ENCODE measurements at places on chromosomes 6 and 20. TPM values are rescaled to one million over a fixed set of nuclear protein-coding genes. Genes with fewer than 3 reads are reported as not detected.

GRCh38 chr20:53935344-53936084, 134.9 kb downstream of the BCAS1 start:
- H3K36me3 ChIP-seq: no peaks in the 10 kb centered on the region
- no peak overlapping the region for H3K27ac ChIP-seq
- H3K27me3 ChIP-seq: no peaks in the 10 kb centered on the region
- peaks cover 37% of the 10 kb centered on the region for H3K4me1 ChIP-seq
- no peak overlapping the region for H3K4me3 ChIP-seq

The IMPG1 gene
- not detected for total RNA-seq

GRCh38 chr6:7502743-7503142, 38.7 kb upstream of the DSP start:
- H3K4me3 ChIP-seq: no peak overlapping the region
- no peaks in the 10 kb centered on the region for H3K27me3 ChIP-seq
- no peak for DNase-seq
- no peaks in the 10 kb centered on the region for H3K4me1 ChIP-seq
- no peaks in the 10 kb centered on the region for H3K36me3 ChIP-seq
- no peak overlapping the region for H3K27ac ChIP-seq

DNA sequence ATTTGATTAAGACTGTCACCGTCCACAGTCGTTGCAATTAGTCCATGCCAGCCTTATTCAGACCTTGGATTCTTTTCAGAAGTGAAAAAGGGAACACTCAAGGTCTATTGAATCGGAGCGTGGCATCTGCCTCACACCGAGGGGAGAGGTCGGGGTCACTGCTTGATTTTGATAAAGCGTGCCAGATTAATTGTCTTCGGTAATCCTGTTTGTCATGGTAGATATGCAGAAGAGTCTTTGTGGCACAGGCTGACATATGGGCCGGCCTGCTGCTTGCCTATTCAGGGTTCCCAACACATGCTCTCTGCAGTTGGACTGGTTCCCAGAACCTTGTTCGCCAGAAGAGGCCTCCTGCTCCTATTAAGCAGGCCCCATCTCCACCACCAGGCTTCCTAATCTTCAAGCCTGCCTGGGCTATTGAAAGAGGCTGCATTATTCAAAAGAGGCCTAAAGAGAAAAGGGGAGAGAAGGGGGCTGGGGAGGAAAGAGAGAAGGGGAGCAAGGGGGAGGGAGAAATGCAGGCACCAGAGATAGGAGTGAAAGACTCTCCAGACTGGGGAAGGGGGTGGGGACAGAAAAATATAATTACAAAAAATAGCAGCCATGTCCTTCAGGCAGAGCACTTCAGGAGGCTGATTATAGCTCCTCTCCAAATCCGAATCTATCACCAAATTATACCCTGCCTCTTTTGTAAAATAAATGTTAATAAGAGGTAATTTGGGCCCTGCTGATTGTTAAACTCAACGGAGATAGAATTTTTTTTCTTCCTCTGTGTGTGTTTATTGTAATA, 611.3 kb downstream of the HDGFL1 start:
- peak; percentile 53 for DNase-seq
- H3K4me1 ChIP-seq: no peaks in the 10 kb centered on the region
- H3K36me3 ChIP-seq: no peaks in the 10 kb centered on the region
- H3K4me3 ChIP-seq: no peak overlapping the region
- H3K27ac ChIP-seq: no peak overlapping the region

The C20orf204 gene
- total RNA-seq: not detected

DNA sequence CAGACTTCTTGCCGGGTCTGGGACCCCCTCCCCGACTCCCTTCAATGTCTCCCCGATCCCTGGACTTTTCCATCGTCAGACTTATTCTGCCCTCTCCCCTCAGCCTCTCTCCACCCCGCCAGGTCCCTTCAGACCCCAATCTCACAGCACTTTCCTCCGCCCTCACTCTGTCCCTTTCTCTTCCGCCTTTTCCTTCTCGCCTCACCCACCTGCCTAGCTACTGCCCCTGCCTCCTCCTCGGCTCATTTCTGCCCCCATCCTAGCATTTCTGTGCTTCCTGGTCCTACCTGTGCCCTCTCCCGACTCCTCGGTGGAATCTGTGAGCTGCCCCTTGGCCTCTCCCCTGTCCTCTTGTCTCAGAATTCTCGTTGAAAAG, 616 bp downstream of the CHMP4B start:
- peak overlapping the region; percentile 96 for H3K4me3 ChIP-seq
- no peaks in the 10 kb centered on the region for H3K27me3 ChIP-seq
- DNase-seq: no peak
- H3K27ac ChIP-seq: peak overlapping the region; percentile 94
- H3K4me1 ChIP-seq: peaks cover 36% of the 10 kb centered on the region

- no peak for DNase-seq
- no peaks in the 10 kb centered on the region for H3K36me3 ChIP-seq
Observed at GRCh38 chr20:10309326-10309725, 90.7 kb downstream of the SNAP25 start.

DNA sequence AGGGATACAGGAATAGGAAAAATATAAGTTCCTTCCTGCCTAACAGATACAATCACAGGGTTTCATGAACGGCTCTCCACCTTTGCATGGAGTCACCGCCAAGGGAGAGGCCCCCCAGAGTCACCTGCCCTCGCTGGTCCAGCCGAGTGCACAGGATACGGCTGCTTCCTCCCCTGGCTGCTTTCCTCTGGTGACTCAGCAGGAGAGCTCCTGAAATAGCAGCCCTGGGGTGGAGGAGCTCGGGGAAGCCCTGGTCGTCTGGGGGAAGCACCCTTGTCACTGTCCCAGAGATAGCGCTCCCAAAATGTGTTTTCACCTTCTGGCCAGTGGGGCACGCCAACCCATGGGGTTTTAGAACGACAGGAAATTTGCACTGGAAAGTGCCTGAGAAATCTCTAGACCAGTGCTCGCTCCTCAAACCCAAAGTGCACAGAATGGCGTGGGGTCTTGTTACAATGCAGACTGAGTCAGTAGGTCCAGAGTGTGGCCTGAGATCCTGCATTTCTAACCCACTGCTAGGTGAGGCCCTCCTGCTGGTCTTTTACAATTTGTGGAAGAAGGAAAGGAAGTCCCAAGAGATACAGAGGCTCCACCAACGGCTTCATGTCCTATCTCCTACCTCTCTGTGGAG, 35.9 kb upstream of the FAM50B start:
- H3K4me1 ChIP-seq: peaks cover 28% of the 10 kb centered on the region
- H3K4me3 ChIP-seq: no peak overlapping the region
- peak; percentile 71 for DNase-seq
- no peaks in the 10 kb centered on the region for H3K36me3 ChIP-seq

- no peak overlapping the region for H3K27ac ChIP-seq
- no peaks in the 10 kb centered on the region for H3K27me3 ChIP-seq
- DNase-seq: no peak
- no peaks in the 10 kb centered on the region for H3K4me1 ChIP-seq
- H3K36me3 ChIP-seq: no peaks in the 10 kb centered on the region
Observed at GRCh38 chr6:105501246-105501645, 98.4 kb upstream of the PREP start.

The RSPO3 gene
- total RNA-seq: 59.5 TPM

The CRYBG1 gene
- 15.5 TPM for total RNA-seq

- no peaks in the 10 kb centered on the region for H3K27me3 ChIP-seq
- H3K4me1 ChIP-seq: peaks cover 4% of the 10 kb centered on the region
- DNase-seq: no peak
- no peak overlapping the region for H3K4me3 ChIP-seq
Observed at GRCh38 chr20:13142143-13142542, 78.9 kb upstream of the ISM1 start.

The ROMO1 gene
- total RNA-seq: 629 TPM

The EYA4 gene
- 16.3 TPM for total RNA-seq

DNA sequence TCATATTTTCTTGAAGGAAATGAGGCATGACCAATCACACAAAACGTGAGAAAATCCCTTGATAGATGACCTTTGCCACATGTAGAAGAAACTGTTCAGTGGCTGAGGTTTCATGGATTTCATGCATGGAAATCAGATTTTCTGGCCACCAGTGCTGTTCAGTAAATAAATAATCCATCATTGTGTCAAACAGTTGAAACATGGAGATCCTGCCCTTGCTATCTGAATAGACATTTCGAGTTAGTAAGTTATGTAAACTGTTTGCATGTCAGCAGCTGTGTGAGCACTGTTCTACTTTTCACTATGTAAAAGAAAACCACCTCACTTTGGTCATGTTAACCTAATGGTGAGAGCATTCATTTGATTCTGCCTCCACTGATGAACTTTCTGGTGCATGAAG, 793.9 kb upstream of the EPHA7 start:
- H3K4me1 ChIP-seq: no peaks in the 10 kb centered on the region
- no peak overlapping the region for H3K27ac ChIP-seq
- H3K36me3 ChIP-seq: no peaks in the 10 kb centered on the region
- DNase-seq: peak; percentile 15
- no peaks in the 10 kb centered on the region for H3K27me3 ChIP-seq

- no peak for DNase-seq
- H3K4me3 ChIP-seq: no peak overlapping the region
- H3K4me1 ChIP-seq: peaks cover 7% of the 10 kb centered on the region
Observed at GRCh38 chr6:18053555-18054445, 66.4 kb upstream of the KIF13A start.

GRCh38 chr20:20014659-20015058, 2.5 kb upstream of the NAA20 start:
- no peak overlapping the region for H3K27ac ChIP-seq
- peaks cover 28% of the 10 kb centered on the region for H3K4me1 ChIP-seq
- H3K27me3 ChIP-seq: no peaks in the 10 kb centered on the region
- H3K36me3 ChIP-seq: no peaks in the 10 kb centered on the region
- no peak overlapping the region for H3K4me3 ChIP-seq

- H3K27ac ChIP-seq: no peak overlapping the region
- H3K36me3 ChIP-seq: no peaks in the 10 kb centered on the region
- H3K27me3 ChIP-seq: peaks cover 67% of the 10 kb centered on the region
- peak; percentile 84 for DNase-seq
Observed at GRCh38 chr20:57092112-57092899, 174.1 kb downstream of the BMP7 start.

The SLC2A10 gene
- 52.7 TPM for total RNA-seq

DNA sequence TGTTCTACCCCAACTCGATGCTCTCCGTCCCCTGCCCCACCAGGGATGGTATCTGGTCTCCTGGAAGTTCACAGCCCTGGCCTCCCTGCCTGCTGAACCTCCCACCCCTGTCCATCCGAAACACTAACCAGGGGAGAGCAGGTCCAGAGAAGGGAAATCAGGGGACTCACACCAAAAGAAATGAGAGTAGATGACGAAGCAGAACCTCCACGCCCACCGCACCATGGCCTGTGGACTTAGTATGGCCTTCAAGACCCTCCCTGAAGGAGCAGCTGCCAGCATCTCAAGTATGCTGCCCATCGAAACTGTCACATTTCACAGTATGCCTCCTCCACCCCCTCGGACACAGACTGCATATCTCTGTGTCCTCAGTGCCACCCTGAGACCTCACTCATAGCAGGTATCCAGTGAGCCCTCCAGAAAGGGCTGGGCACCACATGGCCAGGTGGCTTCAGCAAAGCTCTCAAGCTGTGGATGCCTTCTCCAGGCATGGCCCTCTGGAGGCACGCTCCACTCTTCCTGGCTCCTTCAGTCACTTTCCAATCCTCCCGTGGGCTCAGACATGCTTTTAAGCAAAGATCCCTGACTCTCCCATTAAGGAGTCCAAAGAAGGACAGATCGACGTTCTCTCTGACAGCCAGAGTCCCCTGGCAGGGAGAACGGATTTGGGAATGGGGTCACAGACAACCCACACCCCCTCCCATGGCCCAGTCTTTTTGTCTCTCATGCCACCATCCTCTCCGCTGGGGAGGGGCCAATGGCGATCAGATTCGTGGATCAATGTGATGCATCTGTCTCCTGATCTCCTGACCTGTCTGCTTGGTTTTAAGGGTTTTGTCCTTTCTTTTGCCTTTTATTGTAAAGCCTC, 158.4 kb downstream of the ANKRD60 start:
- no peaks in the 10 kb centered on the region for H3K36me3 ChIP-seq
- no peaks in the 10 kb centered on the region for H3K27me3 ChIP-seq
- no peak overlapping the region for H3K4me3 ChIP-seq
- DNase-seq: no peak

DNA sequence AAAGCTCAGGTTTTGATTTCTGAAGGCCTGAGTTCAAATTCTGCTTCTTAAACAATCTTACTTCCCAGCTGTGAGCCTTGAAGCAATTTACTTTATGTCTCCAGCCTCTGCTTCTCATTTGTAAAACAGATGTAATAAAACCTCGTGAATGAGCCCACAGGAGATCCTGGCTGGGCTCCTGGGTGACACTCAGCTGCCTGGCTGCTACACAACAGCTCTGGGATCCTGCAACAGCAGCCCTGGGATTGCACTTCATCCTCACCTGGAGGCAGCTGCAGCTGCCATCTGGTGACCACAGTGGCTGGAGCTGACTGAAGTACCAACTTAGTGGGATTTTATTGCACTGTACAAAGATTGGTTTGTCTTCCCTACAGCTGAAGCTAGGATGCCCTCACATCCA, 98.6 kb downstream of the NDUFAF5 start:
- H3K36me3 ChIP-seq: no peaks in the 10 kb centered on the region
- H3K27ac ChIP-seq: no peak overlapping the region
- no peak overlapping the region for H3K4me3 ChIP-seq
- no peaks in the 10 kb centered on the region for H3K27me3 ChIP-seq

The OR11A1 gene
- total RNA-seq: not detected

DNA sequence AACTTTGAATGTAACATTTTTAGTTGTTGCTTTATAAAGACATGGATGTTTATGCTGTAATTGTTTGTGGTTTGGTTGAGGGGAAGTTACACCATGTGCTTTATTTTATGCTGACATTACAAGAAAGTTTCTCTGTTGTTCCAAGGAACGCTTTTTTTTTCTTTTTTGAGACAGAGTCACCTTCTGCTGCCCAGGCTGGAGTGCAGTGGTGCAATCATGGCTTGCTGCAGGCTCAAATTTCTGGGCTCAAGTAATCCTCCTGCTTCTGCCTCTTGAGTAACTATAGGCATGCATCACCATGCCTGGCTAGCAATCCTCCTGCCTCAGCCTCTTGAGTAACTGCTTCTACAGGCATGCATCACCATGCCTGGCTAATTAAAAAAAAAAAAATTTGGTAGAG, 21.0 kb upstream of the IFNGR1 start:
- peaks cover 10% of the 10 kb centered on the region for H3K4me1 ChIP-seq
- no peak overlapping the region for H3K27ac ChIP-seq
- H3K27me3 ChIP-seq: no peaks in the 10 kb centered on the region
- no peaks in the 10 kb centered on the region for H3K36me3 ChIP-seq
- H3K4me3 ChIP-seq: no peak overlapping the region

The WASF1 gene
- 0.58 TPM for total RNA-seq

DNA sequence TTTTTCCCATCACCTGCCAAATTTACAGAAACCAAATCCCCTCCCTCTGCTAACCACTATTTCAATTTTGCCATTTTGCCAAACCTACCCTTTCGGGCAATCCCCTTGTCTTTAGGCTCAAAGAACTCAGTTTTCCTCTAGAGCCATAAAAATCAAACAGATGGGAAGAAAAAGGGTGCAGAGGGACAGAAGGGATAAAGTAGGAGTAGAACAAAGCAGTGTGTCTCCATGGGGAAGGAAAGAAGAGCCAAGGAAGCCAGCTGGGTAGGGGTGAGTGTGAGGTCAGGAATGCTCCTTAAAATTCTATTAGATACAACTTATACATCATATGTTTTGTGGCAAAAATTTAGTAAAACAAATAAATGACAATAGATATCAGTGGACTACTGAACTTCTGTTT, 316.5 kb downstream of the BTBD9 start:
- no peak overlapping the region for H3K4me3 ChIP-seq
- no peaks in the 10 kb centered on the region for H3K4me1 ChIP-seq
- H3K27ac ChIP-seq: no peak overlapping the region
- no peaks in the 10 kb centered on the region for H3K36me3 ChIP-seq
- no peak for DNase-seq
